Femur (tissue), 1 donor: ENCODE measurements at places on chromosomes 7 and 10.

DNA sequence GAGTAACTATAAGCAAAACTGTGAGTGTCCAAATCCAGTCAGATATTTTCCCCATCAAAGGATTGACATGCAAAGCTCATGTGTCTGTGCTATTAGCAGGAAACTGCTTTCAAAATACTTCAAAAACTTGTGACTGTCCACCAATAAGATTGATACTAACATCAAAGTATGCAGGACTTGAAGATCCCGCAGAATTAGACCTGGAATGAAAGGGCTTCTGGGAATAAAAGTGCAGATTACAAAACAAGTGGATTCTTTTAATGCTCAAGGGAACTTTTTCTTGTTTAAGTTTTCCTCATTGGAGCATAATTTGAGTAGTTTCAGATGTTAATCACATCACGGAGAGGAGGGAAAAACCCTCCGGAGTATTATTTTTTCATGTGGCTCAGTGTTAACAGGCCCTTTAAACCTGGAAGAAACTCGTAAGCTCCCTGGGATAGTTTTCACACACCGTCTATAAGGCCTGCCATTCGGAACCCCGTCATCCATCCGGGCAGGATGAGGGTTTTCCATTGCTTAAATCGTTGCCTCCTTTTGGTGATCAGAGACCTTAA, 33.9 kb upstream of the MKX start:
- no peak for DNase-seq

GRCh38 chr7:154984601-154985188, 18.2 kb downstream of the PAXIP1 start:
- DNase-seq: no peak

- no peak for DNase-seq
Measured at GRCh38 chr10:79272353-79272752, 74.9 kb upstream of the PPIF start.

DNA sequence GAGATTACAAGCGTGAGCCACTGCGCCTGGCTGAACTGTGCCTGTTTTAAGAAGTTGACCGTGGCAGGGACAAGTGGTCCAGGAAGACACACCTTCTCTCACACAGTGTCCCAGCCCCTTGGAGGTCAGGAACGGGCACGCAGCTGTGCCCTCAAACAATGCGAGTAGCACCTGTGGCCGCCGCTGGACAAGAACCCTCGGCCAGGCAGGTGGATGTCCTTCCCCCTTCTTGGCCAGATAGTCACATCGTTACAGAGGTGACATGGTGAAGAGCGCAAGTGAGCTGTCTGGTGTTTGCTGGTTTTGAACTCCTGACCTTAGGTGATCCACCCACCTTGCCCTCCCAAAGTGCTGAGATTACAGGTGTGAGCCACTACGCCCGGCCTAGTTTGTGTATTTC, 8.8 kb downstream of the ZFAND2A start:
- no peak for DNase-seq

GRCh38 chr7:139566736-139567646, 43.5 kb downstream of the CLEC2L start:
- DNase-seq: no peak
